Caki2 (cell line): ENCODE measurements at places on chromosomes 6 and 20. TPM values are rescaled to one million over a fixed set of nuclear protein-coding genes. Genes with fewer than 3 reads are reported as not detected.
A peak's percentile ranks its signal among the peaks of the same experiment; 100 is the strongest.

CBLN4 gene
- not detected in 2 replicates for total RNA-seq

SLPI gene
- 1.5 TPM in 1 of 2 replicates, not detected in the other for total RNA-seq

PDE7B gene
- total RNA-seq: 0.07 and 0.14 TPM in 2 replicates

FERMT1 gene
- 7.7 and 25.2 TPM in 2 replicates for total RNA-seq

PFDN4 gene
- total RNA-seq: 245 and 300 TPM in 2 replicates

WFDC5 gene
- total RNA-seq: not detected in 2 replicates

BTN2A1 gene
- total RNA-seq: 14.1 and 20.3 TPM in 2 replicates

C20orf204 gene
- total RNA-seq: 1.6 TPM in 1 of 2 replicates, not detected in the other

PKIG gene
- 38.5 and 58.1 TPM in 2 replicates for total RNA-seq

ALDH8A1 gene
- 0.20 TPM in 1 of 2 replicates, not detected in the other for total RNA-seq

- no peak for DNase-seq
Measured at GRCh38 chr6:165506657-165507056, 156.4 kb downstream of the PDE10A start.

GRCh38 chr6:3218266-3218665 lies 9.2 kb downstream of the TUBB2B start:
- no peak for DNase-seq

DNA sequence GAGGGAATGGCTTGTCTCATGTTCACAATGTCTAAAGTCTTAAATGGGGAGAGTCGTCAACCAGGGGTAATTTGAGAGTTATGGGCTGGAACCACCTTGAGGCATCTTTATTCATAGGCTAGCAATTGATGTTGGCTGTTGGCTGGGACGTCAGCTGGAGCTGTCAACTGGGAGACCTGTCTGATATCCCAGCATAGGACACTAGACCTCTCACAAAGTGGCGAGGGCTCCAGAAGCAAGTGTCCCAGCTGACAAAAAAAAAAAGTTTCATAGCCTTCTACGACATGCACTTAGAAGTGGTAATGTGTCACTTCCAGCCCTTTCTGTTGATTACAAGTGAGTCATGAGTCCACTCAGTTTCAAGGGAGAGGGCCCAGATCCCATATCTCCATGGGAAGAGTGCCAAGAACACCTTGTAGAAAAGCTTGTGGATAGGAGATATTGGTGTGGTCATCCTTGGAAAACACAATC lies 278.0 kb downstream of the ESR1 start:
- DNase-seq: peak; percentile 41

DNA sequence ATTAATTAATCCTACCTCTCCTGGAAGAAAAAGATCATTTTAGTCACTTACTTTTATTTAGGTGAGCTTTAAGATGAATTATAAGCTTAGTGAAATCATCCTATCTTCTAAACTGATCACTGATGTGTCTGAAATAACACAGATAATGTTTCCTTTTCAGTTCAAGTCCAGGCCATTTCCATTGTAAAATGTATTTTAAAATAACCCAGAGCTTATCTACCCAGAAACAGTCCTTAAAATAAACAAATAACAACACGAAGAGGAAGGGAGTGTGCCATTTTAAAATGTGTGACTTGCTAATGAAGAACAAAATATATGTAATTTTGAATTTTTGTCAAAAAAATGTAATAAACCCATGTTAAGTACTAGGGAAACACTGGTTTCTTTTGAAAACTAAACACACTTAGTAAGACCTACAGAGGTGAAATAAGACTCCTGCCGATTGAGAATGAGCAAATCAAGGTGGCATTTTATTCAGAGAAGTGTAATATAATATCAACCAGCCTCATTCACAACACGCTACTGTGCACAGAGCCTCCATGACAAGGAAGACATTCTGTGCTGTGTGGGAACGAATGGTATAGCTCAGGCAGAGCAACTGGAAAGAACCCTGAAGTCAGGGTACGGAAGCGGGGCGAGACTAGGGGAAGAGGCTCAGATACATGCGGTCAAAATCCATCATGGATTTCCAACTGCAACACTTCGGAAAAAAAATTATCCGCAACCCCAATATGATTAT lies 7.7 kb downstream of the LRP11 start:
- DNase-seq: no peak

DNA sequence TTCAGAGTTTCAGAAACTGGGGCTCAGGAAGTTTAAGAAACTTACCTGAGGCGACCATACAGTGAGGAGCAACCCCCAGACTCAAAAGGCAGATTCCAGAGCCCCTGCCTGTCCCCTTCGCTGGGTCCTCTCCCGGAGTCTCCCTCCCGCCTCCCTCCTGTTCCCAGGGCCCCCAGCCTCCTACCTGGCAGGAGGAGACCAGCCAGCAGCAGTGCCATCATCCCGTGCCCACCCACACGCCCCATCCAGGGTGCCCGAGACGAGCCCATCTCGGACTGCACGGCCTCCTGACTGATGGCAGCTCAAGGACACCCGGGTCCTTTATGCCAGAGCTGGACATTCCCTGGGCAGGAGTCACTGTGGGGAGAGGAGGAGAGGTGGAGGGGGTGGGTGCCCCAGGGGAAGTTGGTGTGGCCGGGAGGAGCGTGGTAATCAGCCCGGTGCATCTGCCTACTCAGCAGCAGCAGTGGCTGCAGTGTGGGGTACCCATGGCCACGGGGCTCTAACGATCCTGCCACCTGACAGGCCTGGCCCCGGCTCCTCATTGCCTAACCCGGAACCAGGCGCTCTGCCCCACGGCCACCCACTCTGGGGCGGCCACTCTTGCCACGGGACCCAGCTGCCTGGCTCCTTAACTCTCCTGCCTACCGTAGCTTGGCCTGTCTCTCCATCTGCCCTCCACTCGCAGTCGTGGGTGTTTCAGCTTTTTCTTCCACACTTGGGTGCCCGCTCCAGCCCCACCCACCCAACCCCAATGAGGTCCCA lies at the start of gene CDSN:
Gene CDSN, minus strand, starts transcription at position 296 of the 765 bp plus-strand sequence. Its CDS starts 27 bp downstream, at position 269.
- no peak for DNase-seq

DNA sequence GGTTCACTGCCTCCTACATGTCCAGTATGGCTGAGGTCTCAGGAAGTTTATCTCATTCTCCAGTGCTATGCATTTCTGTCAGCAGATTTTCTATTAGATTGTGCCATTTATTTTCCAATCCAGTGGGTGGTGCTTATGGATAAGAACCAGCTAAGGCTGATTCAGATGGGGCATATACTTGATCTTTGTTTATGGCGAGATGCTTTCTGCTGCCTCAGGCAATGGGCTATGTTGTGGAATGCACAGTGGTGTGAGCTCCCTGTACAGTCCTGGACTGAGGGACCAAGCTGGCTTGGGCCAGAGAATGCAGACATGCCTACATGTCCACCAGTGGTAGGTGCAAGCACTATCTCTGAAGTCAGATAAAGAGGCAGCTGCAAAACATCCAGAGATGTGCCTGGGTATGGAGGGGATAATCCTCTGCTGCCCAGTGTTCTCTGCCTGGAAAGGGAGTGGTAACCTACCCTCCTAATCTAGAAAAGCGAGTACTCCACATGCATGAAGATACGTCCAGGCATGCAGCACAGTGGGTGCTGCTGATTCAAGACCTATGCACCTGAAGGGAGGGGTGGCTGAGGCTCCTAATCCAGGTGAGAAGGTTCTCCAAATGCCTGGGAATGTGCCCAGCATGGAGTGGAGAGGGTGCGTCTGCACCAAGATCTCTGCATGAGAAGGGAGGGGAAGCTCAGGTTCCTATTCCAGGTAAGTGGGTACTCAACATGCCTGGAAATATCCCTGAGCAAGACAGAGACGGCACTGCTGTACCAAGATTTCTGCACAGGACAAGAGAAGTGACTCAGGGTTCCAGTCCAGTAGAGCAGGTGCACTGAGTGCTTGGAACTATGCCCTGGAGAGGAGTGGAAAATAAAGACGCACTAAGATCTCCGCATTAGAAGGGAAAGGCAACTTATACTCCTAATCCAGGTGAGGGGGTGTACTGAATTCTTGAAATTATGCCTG lies 9.4 kb downstream of the CST4 start:
- no peak for DNase-seq

- DNase-seq: no peak
Measured at GRCh38 chr20:54633374-54634355, 158.3 kb downstream of the DOK5 start.

DNA sequence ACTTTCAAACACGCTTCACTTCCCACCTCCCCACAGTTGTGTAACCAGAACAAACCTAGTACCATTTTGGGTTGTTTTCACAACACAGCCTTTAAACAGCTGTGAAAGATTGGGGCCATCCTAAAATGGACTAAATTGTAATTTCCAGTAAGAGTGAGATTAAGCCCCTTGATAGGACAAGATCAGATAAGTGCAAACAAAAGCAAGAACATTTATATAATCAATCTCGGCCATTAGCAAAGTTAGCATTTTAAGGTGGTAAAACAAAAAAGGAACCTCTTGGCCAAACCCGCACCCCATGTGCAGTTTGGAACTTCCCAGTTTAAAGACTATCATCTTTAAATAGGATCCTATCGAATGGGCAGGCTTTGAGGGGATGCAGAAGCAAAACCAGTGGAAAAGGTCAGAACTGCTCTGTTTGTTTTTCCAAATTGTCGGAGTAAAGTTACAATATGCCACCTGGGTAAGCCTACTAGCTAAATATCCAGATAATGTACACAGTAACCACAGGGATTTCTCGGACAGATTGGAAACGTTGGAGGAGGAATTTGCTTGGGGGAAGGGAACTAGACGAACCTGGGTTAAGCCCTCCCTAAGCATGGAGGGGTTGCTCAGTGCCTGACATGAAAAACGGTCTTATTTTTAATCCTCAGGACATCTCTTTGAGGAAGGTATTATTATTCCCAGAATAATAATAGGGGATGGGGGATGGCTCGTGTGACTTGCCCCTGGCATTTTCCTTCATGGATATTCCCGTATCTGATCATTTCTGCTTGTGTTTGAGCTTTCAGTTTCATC lies 159.8 kb upstream of the SALL4 start:
- DNase-seq: no peak

DNA sequence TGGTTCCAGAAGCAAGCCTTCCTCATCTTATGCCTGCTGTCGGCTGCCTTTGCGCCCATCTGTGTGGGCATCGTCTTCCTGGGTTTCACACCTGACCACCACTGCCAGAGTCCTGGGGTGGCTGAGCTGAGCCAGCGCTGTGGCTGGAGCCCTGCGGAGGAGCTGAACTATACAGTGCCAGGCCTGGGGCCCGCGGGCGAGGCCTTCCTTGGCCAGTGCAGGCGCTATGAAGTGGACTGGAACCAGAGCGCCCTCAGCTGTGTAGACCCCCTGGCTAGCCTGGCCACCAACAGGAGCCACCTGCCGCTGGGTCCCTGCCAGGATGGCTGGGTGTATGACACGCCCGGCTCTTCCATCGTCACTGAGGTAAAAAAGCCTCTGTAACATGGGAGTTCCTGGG lies 366 bp downstream of the SLC22A1 start:
- DNase-seq: no peak

GRCh38 chr6:47076422-47077344 lies 34.6 kb upstream of the ADGRF1 start:
- DNase-seq: no peak

DNA sequence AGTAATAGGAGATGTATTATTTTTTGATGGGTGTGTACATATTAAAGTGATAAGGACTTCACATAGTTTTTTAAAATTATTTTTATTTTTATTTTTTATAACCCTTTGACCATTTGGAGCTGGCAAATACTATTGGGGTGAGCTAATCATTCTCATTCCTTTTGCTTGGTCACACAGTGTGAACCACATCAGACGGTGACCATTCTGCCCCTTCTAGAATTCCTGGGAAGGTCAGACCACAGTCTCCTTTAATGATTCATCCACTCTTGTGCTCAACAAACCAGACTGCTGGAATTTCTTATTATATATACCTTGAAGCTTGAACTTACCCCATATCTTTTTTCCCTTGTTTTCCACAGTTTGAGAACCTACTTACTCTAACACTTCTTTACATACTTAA lies 23.9 kb upstream of the PRL start:
- DNase-seq: peak; percentile 79

- peak; percentile 80 for DNase-seq
Measured at GRCh38 chr6:133568970-133569889, 319.7 kb upstream of the TCF21 start.

- peak; percentile 12 for DNase-seq
Measured at GRCh38 chr6:74137911-74138310, 441.9 kb downstream of the CD109 start.

- DNase-seq: no peak
Measured at GRCh38 chr6:149917679-149918078, 5.2 kb downstream of the RAET1G start.

DNA sequence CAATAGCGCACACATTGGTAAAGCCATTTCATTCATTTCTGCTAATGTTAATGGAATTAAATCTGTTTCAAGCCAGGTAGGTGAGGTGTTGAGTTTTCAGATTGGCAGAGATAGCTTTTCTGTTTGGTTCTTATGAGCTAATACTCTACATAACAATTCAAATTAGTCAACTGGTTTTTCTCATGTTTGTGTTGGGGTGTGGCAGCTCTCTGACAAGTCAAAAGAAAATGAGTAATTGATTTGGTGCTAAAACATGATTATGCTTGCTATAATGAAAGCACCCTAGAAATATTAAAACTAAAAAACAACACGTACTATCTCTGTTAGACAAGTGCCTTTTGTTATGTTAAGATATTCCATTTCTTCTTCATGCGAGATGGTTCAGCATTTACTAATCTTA lies 13.6 kb downstream of the PPP1R14C start:
- DNase-seq: no peak

- DNase-seq: no peak
Measured at GRCh38 chr6:130852844-130853554, 25.8 kb downstream of the SMLR1 start.

DNA sequence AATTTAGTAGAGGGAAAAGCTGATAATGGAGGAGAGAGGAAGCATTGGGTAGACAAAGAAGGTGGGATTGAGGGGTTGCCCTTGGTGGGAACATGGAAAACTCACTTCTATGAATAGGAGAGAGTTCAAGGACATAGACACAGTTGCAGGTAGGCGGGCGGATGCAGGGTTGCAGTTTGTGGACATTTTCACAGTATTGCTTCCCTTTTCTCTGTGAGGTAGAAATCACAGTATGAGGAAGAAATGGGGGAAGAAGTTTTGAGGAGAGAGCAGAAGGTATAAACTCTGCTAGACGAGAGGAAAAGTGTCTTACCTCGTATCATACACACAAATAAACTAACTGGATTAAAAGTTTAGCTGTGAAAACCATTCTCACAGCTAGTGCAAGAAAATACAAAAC lies 200.7 kb upstream of the ECI2 start:
- DNase-seq: no peak

DNA sequence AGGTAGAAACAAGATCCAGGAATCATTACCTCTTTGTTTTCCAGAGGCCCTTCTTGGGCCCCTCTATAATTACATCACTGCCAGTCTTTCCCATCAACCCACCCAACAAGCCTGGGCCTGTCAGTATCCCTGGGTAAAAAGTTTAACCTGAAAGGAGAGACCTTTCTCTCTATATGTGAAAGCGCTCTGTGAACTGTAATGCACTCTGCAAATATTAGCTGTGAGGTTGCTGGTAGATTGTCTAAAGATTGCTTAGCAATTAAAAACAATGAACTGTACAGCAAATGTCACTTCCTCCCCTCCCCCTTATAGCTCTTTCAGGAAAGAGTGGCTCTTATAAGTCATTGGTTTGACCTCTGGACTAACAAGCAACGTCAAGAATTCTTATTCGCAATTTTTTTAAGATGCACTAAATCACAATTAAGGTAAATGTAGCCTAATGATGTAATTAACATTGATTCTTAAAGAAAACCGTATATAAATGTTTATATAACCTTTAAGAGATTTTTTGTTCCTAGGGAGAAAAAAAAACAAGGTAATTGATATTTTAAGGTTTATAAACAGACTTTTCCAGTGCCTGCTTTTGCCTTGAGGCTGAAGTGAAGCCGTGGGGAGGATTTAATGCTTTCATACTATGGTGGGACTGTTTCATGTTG lies 18.4 kb downstream of the ECT2L start:
- no peak for DNase-seq

GRCh38 chr6:111598181-111598580 lies 7.5 kb downstream of the TRAF3IP2 start:
- peak; percentile 34 for DNase-seq

- DNase-seq: peak; percentile 26
Measured at GRCh38 chr20:38321959-38322598, 18.1 kb downstream of the BPI start.
